ENCODE measurements at places on chromosomes 2 and 18.

DNA sequence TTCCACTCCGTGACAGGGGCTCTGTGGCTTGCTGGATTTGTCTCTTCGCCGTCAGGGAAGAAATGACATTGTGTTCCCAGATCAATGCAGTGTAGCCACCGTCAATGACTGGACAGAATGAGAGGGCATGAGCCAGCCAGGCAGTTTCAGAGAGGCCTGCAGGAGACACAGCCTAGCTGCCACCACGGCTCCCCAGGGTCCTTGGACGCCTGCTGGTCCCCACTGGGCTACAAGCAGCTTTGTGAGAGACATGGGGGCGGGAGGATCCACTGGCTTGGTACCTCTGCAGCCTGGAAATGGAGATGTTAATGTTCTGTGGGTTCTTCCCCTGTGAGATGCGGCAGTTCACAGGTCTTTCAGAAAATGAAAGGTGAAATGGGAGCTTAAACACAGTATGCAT, 12.1 kb upstream of the AMER3 start:
- DNase-seq = no peak

- no peak for DNase-seq
These were observed 33.4 kb upstream of the SKOR2 start for GRCh38 chr18:47284721-47285395.

- DNase-seq = no peak
These were observed 163.7 kb upstream of the RMP24 start for GRCh38 chr18:35808796-35809195.

DNA sequence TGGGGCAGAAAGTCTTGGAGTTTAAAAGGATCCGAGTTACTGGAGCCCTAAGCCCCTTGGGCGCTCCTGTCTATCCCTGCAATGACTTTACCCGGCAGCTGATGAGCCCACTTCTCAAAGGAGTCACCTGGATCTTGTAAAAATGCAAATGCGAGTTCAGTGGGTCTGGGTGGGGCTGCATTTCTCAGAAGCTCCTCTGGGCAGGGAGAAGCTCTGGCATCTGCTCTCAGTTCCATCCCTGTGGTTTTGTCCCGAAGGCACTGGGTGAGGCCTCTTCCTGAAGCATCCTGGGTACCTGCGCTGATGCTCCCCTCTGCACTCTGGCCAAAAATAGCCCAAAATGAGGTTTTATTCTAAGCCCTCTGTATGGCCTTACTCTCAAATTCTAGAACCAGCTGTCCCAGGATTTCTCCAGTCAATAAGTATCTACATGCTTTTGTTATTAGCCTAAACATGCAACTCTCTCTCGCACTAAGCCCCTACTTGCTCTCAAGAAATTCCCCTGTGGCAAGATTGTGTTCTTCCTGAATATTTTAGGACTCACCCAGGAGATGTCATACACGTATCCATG, 167.8 kb upstream of the APCDD1 start:
- no peak for DNase-seq

DNA sequence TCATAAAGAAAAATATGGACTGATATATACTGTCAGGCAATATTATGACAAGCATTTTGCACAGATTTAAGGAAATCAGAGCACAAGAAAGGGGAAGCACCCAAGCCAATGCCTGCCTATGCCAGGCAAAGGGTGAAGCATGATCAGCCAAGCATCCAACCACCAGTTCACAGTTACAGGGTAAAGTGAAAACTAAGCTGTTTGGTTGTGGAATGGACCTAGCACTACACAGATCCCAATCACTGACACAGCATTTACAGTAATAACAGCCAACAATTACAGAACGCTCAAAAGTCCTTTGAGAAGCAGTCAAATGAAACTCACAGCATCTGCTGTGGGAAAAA, 90.3 kb downstream of the SP3 start:
- no peak for DNase-seq

DNA sequence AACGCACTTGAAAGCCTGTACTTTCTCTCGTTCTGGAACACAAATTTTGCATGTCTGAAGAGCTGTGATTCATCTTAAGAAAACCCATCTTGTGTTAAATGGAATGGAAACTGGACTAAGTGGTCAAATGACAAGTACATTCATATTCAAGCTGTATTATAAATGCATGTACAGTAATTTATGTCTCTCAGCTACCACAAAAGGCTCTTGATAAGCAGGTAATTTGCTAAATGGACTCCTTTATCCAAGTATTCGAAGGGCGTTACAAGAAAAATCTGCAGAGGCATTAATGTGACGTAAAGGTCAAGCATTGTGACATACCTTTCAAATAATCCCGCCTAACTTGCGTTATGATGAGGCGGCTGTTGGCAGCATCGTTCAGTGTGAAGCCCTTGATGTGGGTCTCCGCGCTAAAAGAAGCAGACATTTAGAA, 66.6 kb downstream of the ABCG8 start:
- DNase-seq = no peak

DNA sequence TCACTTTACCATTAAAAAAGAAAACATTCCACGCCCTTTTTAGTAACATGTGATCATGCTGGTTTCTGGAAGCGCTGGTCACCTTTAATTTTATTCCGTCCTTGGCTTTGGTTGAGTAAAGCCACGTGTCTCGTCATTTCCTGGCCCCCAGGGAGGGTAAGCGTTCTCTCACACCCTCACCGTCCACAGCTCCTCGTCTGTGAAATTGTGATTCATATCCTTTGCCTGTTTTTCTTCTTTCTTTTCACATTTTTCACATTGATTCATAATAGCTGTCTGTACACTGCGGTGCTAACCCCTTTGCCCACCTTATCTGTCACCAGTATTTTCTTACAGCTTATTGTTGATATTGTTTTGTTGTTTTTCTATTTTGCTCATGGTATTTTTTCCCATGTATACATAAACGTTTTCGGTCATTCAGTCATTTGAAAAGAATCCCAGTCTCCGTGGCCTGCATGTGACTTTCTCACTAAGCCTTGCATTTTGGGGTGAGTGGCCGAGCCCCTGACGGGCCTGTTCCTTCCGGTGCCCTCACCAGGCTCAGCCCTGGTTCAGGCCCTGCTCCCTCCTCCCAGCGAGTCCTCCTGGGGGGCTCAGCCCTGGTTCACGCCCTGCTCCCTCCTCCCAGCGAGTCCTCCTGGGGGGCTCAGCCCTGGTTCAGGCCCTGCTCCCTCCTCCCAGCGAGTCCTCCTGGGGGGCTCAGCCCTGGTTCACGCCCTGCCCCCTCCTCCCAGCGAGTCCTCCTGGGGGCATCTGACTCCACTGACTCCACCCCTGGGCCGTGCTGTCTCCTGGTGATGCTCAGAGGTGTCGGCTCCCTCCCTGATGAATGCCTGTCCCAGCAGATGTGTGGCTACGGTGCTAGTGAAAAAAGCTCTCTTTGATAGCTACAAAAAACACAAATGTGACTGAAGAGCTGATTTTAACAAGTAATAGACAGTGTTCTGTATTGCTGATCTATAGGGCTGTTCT, 249.7 kb upstream of the PXDN start:
- no peak for DNase-seq

GRCh38 chr2:20094955-20095354, 43.5 kb upstream of the LAPTM4A start:
- DNase-seq = no peak

Measured in activated naive CD4-positive, alpha-beta T cell (primary cell).